Activated CD4-positive, CD25-positive, alpha-beta regulatory T cell (primary cell): ENCODE measurements at places on chromosomes 11 and 22.
A peak's percentile ranks its signal among the peaks of the same experiment; 100 is the strongest.

DNA sequence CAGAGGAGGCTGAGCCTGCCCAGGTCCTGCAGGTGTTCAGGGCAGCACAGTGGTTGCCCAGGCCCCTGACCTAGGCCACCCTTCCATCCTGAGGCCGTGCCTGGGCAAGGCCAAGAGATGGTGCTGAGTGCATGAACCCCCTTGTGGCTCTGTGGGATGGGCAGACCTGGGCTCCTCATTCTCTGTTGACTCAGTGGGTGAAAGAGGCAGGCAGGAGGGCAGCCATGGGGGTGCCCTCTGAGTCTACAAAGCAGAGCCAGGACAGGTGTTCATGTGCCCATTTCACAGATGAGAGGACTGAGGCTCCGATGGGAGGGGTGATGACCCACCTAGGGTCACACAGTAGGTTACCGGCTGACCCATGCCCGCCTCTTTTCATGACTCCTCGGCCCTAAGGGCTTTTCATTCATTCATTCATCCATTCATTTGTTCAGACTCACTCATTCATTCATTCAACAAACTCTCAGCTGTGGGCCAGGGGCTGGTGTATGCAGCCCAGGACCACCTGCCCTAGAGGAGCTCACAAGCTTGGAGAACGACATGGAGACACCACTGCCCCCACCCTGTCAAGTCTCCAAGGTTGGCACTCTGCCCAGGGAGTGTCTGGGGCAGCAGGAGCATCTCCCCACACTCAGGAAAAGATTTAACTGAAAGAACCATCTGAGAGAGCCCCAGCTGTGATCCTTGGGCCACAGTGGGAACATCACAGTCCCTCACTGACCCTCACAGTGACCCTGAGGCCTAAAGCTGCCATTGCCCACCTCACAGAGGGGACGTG lies 40.5 kb downstream of the IGLL5 start:
- no peak for DNase-seq

GRCh38 chr22:37167981-37168647 lies 18.4 kb upstream of the IL2RB start:
- DNase-seq, result no peak

DNA sequence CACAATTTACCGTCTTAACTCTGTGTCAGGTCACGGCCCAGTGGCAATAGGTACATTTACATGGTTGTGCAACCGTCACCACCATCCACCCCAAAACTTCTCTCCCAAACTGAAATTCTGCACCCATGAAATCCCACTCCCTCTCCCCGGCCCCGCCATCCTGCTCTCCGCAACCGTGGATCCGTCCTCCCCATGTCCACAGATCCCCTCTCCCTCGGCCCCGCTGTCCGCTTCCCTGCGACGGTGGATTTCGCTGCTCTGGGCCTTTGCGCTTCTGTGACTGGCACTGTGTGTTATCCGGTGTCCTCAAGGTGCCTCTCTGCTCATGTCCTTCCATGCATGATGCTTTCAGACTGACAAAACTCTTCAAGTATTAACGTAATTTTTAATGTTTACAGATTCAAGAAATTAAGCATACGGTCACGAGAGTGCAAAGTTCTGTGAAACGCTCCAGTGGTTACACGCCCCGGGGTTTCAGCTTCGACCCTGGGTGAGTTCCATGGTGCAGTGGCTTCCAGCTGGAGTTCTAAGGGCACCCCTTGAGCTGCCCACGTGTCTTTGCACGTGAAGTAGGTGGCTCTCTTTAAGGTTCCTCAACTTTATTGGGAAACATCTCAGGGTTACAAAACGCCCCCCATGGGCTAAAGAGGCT lies 76.4 kb downstream of the KCNQ1 start:
- no peak for DNase-seq

- no peak for DNase-seq
Measured at GRCh38 chr11:36594316-36594989, at the start of gene IFTAP. IFTAP (plus strand) TSS chr11:36594502; CDS start chr11:36610104, 15,602 bp downstream.

DNA sequence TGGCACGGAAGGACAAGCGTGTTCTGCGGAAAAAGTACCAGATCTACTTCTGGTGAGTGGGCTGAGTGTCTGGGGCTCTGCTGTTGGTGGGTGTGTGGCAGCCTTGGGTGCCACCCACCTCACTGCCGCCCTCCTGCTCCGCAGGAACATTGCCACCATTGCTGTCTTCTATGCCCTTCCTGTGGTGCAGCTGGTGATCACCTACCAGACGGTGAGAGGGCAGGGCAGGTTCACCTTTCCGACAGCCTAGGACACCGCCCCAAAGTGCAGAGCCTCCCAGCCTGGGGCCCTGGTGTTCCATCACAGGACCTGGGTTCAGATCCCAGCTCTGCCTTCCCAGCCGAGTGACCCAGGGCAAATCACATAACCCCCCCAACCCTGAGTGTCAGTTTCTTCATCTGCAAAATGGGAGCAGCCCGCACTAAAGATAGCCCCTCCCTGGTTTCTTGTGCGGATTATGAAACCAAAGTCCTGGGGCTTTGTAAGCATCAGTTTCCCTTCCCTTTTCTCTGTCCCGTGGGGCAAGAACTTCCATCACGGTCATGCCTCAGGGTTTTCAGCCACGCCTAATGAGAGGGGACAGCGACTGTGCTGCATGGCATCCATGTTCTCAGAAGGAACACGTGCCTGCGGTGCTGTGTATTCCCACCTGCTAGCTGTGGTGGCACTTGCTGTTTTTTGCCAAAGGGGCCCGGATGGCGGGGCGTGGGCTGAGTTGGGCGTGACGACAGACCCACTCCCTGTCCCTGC lies 9.8 kb upstream of the TAGLN start:
- no peak for DNase-seq

- DNase-seq, result no peak
Measured at GRCh38 chr11:121890946-121891515, 225.0 kb downstream of the BLID start.

- DNase-seq, result no peak
Measured at GRCh38 chr11:76252631-76253070, 46.3 kb upstream of the WNT11 start.

GRCh38 chr11:70016666-70017367 lies 61.3 kb upstream of the ANO1 start:
- no peak for DNase-seq

DNA sequence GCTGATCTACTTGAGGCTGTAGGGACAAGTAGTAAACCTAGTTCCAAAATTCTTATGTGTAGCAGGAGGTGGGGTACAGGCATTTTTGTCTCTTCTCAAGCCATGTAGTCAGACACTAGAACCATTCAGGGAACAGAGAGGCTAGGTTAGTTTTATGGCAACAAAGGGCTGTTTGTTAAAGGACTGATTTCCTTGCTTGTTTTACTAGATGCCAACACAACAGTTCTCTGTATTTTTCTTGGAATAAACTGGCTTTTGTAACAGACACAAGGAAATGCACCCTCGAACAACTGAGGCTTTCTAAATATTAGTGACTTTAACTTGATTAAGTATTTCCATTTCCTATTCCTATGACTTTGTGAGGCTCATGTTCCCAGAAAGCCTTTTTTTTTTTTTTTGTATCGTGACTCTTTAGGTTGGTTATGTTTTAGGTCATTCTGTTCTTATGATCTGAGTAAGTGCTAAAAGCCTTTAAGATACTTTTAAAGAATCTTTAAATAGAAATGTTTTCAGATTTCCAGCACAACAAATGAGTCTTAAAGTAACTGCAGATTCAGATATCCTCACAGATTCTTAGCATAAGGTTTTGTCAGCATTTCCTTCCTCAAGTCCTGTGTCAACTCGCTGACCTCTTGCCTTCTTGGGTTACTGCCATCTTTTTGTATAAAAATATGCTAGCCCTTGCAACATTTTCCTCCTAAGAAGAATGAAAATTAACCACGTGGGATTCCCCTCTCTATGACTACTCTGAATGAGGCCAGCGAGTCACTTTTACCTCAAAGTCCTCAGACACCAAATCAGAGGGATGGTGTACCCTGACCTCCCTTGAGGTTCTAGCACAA lies 92.5 kb downstream of the CCDC83 start:
- DNase-seq, result no peak

- DNase-seq, result no peak
Measured at GRCh38 chr11:8429483-8429882, 164.5 kb downstream of the STK33 start.

DNA sequence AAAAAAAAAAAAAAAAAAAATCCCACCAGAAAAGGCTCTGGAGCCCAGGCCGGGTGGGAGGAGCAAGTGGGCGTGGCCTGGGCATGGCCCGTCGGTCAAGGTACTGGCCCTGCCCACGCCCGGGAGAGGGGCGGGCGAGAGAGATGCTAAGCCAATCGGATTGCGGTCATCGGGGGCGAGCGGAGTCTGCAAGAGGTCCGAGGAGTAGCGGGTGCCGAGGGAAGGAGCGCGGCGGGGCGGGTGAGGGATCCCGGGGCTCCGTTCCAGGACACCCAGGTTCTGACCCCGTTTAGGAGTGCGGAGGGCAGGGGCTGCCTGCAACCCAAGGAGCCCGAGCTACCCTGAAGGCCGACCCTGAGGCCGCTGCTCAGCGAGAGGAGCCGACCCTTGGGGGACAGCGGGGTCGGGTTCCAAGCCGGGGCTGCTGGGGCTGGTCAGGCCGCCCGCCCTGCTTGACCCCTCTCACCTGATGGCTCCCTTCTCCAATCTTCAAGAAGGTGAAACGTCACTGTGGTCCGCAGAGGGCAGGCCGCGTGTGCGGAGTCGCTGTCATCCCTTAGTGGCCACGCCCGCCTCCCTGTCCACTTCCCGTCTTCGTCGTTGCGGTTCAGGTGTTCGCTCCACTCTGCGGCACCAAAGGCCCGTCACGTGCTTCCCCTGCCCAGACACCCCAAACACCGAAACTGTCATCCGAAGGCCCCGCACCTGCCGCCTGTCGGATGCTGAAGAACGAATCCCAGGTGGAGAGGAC lies 11.1 kb upstream of the TAB1 start:
- DNase-seq, result peak; percentile 42

DNA sequence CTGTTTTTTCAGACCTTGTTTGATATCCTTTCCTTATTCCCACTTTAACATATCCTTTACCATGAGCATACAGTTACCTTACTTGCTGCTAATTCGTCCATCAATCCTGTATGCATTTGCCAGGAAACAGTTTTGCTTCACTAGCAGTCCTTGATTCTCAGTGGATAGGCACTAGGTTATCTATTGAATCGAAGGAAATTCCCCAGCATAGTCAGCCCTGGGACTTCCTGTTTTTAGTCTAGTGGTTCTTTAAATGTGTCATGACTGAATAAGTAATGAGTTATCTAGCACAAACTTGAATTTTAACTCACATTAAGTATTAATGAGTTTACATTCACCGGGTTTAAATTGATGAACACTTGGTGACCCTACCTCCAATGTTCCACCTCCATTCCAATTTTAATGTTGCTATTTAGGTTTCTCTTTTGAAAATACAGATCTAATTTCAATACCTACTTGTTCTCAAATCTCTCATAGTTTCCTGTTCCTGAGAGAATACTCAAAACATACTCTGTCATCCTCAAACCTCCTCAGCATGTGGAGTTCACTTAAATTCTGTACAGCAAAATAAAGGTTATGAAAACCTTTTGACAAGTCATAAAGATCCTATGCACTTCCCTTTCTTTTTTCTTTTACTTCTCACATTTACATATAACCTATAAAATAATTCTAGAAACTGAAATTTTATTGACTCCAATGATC lies 1375.1 kb upstream of the TENM4 start:
- no peak for DNase-seq

DNA sequence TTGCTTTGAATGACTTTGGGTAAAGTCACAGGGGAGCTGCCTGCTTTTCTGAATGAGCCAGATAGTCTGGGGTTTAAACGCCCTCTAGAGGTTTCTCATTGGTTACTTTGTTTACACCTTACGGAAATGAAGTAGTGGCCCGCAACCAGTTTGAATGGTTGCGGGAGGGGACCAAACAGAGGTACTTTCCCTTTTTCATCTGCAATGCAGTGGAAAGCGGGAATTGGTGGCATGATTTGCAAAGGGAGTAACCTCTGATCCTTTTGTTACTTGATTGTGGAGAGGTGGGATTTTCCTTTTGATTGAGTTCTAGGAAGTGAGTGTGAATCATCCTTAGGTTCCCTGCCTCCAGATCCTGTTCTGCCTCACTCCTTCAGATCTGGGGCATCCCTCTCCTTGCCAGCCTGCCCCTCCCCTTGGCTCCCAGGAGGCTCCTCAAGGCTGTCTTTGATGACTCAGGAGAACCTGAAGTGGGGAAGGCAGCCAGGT lies 15.9 kb upstream of the GLYATL1 start:
- DNase-seq, result no peak

DNA sequence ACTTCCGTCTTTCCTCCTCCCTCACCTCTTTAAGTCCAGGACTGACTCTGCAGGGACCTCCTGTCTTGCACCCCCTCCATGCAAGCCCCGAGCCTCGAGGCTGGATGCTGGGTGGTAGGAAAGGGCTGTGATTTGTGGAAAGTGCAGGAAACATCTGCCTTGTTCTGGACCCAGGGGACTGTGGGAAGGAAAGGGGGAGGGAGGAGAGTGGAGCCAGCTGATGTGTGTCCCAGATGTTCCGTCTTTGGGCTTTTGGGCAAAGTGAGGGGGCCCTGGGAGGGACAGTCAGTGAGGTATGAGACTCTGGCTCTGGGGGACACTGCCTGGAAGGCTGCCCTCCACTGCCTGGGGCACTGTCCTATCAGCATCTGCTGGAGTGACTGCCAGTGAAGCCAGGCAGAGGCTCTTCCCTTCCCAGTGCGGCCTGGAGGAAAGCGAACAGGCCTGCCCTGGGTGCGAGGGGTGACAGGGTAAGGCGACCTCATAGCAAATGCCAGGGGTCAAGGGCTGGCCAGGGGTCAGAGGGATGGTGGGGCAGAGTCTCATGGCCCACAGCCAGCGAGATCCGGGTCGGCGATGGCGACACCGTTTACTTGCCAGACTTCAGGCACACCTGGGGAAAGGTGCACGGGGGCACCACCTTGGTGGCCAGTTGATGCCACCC lies 1.7 kb downstream of the MRGPRD start:
- no peak for DNase-seq

GRCh38 chr11:68011051-68011943 lies 1.2 kb downstream of the ALDH3B1 start:
- no peak for DNase-seq

- no peak for DNase-seq
Measured at GRCh38 chr11:121311373-121311772, 18.8 kb downstream of the SC5D start.

- DNase-seq, result no peak
Measured at GRCh38 chr22:39356464-39356863, 6.7 kb downstream of the SYNGR1 start.

- DNase-seq, result no peak
Measured at GRCh38 chr11:117045196-117045595, 53.0 kb downstream of the SIK3 start.

DNA sequence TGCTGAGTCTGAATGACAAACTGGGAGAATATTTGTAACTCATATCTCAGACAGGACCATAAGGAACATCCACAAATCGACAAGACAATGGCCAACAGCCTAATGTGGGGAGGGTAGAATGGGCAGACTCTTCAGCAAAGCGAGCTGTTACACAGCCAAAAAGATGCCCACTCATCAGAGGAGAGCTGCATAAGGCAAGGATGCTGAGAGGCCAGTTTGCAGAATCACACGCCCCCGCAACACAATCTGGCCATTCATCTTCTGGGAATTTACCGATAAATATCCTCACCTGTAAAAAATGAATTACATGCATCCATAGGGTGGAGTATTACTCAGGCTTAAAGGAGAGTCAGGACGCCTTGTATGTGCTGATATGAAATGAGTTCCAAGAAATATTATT lies 57.5 kb upstream of the SLC22A12 start:
- no peak for DNase-seq
